ENCODE measurements at places on chromosomes 12 and 14.

- no peak for DNase-seq
These were observed 540 bp downstream of the PAX9 start for GRCh38 chr14:36662258-36662542.

DNA sequence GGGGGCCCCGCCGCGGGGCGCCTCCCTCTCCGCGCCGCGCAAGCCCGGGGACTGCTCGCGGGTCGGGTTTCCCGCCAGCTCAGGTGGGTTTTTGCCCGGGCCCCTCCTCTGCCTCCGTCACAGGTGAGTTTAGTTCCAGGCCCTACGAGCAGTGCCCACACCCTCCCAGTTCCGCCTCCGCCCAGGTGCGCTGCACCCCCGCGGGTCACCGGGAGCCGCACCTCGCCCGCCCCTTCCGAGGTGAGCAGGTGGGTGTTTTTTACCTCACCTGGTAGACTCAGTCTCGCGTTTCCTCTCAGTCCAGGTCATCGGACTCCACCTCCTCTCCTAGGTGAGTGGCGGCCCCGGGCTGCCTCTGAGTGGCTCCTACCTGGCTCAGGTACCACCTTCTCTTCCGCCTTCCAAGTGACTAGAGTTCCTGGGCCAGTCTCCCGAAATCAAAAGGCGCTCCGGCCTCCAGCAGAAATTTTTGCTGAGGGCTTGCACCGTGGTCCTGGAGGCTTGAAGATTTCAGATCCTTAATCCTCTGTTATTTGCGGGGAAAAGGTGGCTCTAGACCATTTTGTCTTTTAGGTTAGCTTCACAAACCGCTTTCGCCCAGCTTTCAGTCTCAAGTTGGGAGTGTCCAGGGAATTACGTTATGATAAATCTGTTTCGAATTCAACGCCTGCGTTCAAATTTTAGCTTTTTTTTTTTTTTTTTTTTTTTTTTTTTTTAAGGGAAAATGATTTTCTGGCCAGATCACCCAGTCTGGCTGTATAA, at the start of gene TMEM30B:
Gene TMEM30B (minus strand): TSS at position 153 of the 762 bp plus-strand sequence. CDS start 191 bp downstream, outside the sequence.
- DNase-seq = no peak

- no peak for DNase-seq
These were observed 7.6 kb downstream of the POP5 start for GRCh38 chr12:120573560-120573959.

DNA sequence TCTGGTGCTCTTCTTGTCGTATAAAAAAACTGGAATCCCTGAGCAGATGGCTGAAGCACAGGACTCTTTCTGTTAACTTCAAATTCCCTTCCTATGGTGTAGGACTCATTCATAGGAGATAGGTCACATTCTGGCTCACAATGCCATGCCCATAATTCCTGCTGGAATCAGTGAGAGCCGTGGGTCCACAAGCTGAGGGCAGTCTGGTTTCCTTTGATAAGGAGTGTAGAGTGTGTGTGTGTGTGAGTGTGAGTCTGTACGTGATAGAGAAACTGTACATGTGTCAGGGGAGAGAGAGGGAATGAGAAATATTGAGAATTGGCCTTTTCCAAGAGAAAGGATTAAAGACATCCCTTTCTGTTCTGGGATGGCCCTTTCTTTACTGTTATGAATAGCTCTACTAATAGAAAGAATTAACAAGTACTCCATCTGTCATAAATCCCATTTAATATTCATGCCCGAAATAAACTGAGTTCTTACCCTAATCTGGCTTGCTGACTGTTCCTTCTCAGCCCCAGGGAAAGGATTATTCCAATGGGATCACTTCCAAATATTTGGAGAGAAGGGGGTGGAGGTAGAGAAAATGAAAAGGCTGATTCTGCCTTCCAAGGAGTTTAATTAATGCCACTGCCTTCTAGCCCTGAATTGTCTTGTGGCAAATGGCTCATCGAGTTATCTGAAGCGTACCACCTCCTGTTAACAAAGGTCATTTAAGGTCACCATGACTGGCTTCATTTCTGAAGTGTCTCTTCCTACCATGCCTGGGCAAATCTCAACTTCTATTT, 79.0 kb downstream of the TMX1 start:
- no peak for DNase-seq

- no peak for DNase-seq
These were observed 479.8 kb downstream of the ZFP36L1 start for GRCh38 chr14:68312884-68313610.

- DNase-seq = no peak
These were observed 46.1 kb downstream of the DNAH10 start for GRCh38 chr12:123808167-123808566.

- DNase-seq = no peak
These were observed 466.3 kb downstream of the GALC start for GRCh38 chr14:87526731-87527130.

- no peak for DNase-seq
These were observed 139.7 kb downstream of the TTLL5 start for GRCh38 chr14:75800792-75801191.

DNA sequence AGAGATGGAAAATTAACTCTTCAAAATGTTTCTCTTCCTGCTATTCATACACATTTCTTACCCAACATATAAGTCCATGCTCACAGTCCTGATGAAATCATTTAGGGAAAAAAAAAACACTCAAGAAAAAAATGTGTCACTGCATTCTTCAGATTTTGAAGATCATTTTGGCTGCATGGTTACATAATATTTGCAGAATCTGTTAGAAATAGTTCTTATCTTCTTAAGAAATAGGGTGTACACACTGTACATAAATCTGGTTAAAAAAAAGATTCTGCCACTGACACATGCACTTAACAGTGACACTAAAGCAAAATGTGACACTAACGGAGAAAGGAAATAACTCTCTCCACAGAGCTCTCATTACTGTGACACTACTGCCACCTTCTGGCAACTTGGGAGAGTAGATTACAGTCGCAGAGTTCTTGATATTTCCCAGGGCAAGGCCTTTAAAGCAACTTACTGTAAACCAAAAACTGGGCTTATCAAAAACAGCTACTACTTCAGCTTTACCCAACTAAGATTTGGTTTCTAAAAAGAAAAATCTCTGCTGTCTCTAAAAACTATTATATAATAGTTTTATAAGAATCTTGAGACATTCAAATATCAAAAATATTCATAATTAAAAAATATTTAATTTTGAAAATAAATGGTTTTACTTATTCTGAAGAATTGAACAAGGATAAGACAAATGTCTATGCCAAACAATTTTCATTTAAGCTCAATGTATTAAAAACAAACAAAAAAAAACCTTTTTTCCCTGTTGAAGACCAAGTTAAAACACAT, 65.0 kb downstream of the SETD3 start:
- peak; percentile 65 for DNase-seq

GRCh38 chr14:66511849-66512248, 3.9 kb downstream of the GPHN start:
- no peak for DNase-seq

- DNase-seq = peak; percentile 86
These were observed 43.7 kb downstream of the DDX11 start for GRCh38 chr12:31117203-31118011.

- DNase-seq = no peak
These were observed 45.9 kb upstream of the CAND1 start for GRCh38 chr12:67223225-67223624.

DNA sequence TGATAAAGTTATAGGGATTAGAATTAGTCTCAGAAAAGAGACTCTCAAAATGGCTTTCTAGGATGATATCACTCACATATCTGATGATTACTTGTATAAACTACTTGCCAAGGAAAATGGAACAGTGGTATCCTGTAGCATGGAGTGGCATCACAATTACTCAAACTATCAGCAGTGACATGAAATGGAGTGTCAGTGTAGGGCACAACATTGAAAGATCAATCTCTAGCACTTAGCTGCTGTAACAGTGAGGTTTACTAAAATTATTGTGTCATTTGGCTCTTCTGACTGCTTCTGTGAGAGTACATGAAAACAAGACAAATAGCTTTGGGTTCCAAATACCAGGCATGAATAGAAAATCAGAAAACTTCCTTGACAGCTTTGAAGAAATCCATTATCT, 6.7 kb upstream of the MAP4K5 start:
- DNase-seq = no peak

DNA sequence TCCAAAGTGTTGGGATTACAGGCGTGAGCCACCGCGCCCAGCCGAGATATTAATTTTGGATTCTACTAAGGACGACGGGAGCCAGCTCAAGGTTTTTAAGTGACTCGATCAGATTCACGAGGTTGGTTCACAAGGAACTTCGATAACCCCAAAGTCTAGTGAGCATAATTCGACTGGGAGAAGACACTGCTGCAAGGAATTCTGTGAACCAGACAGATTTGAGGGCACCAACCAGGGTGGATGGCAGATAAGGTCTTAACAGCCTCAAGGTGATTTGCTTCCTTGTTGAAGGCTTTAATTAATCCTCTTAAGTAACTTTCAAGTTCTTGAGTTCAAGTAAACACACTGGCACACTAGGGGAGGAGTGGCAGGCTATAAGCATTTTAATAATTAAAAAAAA, 1.1 kb upstream of the KLHDC2 start:
- no peak for DNase-seq

- no peak for DNase-seq
These were observed 9.3 kb downstream of the PPM1H start for GRCh38 chr12:62925680-62926079.

DNA sequence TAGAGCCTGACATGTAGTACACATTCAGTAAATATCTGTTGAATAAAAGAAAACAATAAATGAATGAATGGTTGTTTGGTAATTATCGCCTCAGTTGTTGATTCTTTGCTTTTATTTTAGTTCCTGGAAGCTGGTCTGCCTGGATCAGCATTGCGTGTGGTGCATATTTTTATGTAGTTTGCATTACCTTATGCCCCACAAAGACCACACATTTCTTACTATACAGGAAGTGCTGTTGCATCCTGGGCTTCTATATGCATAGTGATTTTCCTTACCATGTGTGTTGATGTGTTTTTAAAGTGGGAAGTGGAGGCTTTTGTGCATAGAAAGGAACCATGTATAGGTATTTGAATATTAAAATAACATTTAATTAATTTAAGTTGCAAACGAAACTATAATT, 43.6 kb downstream of the DYRK2 start:
- DNase-seq = no peak

DNA sequence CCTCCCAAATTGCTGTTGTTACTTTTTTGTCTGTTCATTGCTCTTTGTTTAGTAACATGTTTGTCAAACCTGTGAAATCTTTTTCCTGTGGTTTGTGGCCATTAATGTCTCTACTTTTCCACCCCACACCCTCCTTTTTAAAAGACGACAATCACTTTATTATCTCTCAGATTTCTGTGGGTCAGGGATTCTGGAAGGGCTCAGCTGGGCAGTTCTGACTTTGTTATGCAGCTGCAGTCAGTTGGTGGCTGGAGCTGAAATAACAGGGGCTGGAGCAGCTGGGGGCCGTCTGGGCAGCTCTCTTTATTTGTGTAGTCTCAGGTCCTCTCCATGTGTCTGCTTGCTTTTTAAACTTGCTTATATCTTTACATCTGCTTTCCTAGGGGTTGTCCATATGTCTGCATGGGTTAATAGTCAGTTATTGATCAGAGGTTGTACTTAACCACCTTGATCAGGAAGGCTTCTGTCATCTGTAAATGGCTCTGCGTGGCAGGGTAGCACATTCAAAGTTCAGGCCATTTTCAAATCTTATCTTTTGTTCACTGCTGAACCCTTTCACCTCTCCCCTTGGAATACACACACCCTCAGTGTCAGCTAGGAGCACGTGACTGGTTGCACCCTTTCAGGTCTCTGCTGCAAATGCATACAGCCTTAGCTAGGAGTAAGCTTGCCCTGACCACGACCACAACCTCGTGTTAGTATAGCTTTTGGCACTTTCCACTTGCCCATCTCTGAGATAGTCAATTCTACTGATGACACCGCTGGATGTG, 27.9 kb downstream of the BORCS5 start:
- peak; percentile 5 for DNase-seq

DNA sequence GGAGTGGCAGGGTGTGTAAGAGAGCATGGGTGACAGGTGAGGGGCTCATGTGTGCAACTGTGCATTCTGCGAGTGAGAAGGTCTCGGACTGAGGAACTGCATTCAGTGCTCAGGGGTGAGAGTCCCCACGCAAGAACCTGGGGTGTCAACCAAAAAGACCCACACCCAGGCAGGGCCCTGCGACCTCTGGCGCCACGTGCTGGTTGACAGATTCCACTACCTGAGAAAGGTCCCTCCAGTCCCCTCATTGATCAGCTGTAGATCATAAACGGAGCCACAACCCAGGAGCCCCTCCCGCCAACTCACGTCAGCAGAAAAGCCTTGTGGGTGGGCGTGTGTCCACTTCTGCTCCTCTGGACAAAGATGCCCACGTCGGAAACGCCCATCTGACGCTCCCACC, 98.7 kb downstream of the ASCL4 start:
- no peak for DNase-seq

GRCh38 chr14:59336706-59337105, 128.5 kb downstream of the GPR135 start:
- DNase-seq = no peak

DNA sequence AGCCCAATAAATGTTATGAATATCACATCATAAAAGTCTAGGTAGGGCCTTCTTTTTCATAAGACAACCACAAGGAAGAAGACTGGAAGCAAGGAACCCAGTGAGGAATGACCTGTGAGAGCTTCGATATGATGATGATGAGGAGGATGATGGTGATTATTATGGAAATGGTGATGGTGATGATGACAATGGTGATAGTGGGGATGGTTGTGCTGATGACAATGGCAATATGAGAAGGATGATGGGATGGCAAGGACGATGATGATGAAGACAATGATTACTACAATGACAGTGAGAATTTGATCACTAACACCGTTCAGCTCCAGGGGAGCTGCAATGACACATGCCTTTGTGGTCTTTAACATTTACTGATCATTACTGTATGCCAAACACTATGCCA, 7.7 kb upstream of the CKAP4 start:
- DNase-seq = no peak

- DNase-seq = no peak
These were observed 2.3 kb downstream of the ERO1A start for GRCh38 chr14:52693036-52693435.

DNA sequence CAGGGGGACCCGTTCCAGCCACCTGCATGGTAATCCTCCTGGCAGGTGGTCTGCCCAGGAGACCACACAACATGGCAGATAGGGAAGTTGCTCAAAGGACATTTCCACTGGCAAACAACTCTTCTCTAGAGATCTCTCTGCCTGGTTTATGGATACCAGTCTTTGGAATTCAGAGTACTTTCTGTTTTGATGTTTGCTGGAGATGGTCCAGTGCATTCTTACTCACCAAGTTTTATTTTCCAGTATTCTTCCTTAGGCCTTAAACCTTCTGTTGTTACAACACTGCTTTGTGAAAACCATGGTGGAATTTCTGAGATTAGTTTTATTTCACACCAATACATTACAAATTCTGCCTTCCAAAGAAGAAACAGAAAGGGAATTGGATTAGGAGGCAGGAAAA, 428.3 kb downstream of the FUT8 start:
- DNase-seq = no peak

- no peak for DNase-seq
These were observed 346.2 kb upstream of the PRICKLE1 start for GRCh38 chr12:42935756-42936155.
